ENCODE measurements at places on chromosomes 6 and 20. TPM values are rescaled to one million over a fixed set of nuclear protein-coding genes. Genes with fewer than 3 reads are reported as not detected.

Gene HCRTR2
- total RNA-seq = not detected

Gene CENPW
- 1.1 TPM for total RNA-seq

Gene TSPYL1
- total RNA-seq = 95.5 TPM

Gene FRK
- total RNA-seq = 4.3 TPM

Gene GHRH
- total RNA-seq = 17.2 TPM

Gene PRELID3B
- 46.0 TPM for total RNA-seq

Gene ANGPT4
- not detected for total RNA-seq

Gene RBM38
- total RNA-seq = 93.2 TPM

Gene KCNS1
- total RNA-seq = 0.46 TPM

Gene ADGRF5
- total RNA-seq = 27.1 TPM

Gene SUN5
- not detected for total RNA-seq

All from right cardiac atrium (tissue), 5 donors.